Articular chondrocyte of knee joint (primary cell): ENCODE measurements at places on chromosomes 4 and X. TPM values are rescaled to one million over a fixed set of nuclear protein-coding genes. Genes with fewer than 3 reads are reported as not detected.

The DGKK gene
- not detected in 2 replicates for total RNA-seq

The HPF1 gene
- total RNA-seq = 35.3 and 44.8 TPM in 2 replicates

The NEXMIF gene
- total RNA-seq = 0.32 and 0.39 TPM in 2 replicates

The UGT2B17 gene
- not detected in 2 replicates for total RNA-seq

The BTC gene
- total RNA-seq = 1.8 and 2.8 TPM in 2 replicates

The SORCS2 gene
- total RNA-seq = 4.2 and 11.1 TPM in 2 replicates

The NXF2 gene
- total RNA-seq = not detected in 2 replicates

The WDR19 gene
- 48.8 and 49.1 TPM in 2 replicates for total RNA-seq

The ZNF182 gene
- 3.9 and 5.4 TPM in 2 replicates for total RNA-seq
